ENCODE measurements at places on chromosomes 5 and 9.

- DNase-seq: no peak
Measured at GRCh38 chr5:140336388-140336787, 10.0 kb downstream of the HBEGF start.

- no peak for DNase-seq
Measured at GRCh38 chr5:125424402-125425141, 678.1 kb upstream of the ZNF608 start.

DNA sequence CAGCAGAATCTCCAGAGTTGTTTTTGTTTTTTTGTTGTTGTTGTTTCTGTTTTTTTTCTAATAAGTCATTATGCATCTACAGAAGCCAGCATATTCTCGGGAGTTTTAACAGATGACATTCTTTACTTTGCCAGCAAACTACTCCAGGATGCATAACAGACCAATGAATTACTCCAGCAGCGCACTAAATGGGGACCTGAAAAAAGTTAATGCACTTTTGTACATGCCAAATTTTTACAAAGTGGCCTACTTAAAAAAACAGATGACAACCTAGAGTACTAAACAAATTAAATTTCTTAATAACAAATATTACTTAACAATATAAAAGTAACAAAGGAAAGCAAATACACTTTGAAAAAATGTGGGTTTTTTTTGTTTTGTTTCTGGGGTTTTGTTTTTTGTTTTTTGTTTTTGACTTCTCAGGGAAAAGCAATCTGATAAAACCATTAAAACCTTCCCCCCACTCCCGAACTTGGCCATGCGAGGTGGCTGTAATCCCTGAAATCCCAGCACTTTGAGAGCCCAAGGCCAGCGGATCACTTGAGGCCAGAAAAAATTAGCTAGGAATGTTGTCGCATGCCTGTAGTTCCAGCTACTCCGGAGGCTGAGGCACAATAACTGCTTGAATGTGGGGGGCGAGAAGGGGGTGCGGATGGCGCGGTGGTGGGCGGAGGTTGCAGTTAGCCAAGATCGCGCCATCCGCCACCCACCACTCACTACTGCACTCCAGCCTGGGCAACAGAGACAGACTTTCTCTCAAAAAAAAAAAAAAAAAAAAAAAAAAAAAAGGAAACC lies 352.4 kb downstream of the CETN3 start:
- DNase-seq: no peak

GRCh38 chr5:88979726-88980125 lies 96.7 kb upstream of the MEF2C start:
- no peak for DNase-seq

GRCh38 chr5:67453111-67453905 lies 256.7 kb upstream of the CD180 start:
- no peak for DNase-seq

GRCh38 chr9:71737455-71737854 lies 30.9 kb downstream of the CEMIP2 start:
- no peak for DNase-seq

DNA sequence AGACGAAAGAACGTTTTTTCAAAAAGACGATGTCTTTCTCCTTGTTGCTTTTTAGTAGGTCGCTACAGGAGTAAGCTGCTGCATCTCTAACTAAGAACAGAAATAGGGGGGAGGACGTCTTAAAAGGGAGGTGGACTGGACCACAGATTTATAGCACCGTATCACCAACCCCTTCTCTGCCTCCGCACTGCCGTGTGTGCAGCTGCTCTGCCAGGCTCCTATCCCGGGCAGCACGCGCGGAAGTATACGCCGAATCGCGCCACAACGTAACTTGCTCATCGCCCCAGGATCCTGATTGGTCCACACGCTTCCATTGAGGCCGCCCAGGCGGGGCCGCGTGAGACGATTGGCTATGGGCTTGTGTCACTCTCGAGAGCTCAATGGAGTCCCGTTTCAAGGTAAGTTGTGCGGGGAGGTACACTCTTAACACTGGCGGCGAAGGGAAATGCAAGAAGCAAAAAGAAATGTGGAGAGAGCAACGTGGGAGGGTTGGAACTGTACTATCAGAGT lies at the start of gene ELAVL2:
ELAVL2 (minus strand) TSS at position 121 of the 510 bp plus-strand sequence. CDS start 64,006 bp downstream, outside the sequence.
- DNase-seq: no peak

DNA sequence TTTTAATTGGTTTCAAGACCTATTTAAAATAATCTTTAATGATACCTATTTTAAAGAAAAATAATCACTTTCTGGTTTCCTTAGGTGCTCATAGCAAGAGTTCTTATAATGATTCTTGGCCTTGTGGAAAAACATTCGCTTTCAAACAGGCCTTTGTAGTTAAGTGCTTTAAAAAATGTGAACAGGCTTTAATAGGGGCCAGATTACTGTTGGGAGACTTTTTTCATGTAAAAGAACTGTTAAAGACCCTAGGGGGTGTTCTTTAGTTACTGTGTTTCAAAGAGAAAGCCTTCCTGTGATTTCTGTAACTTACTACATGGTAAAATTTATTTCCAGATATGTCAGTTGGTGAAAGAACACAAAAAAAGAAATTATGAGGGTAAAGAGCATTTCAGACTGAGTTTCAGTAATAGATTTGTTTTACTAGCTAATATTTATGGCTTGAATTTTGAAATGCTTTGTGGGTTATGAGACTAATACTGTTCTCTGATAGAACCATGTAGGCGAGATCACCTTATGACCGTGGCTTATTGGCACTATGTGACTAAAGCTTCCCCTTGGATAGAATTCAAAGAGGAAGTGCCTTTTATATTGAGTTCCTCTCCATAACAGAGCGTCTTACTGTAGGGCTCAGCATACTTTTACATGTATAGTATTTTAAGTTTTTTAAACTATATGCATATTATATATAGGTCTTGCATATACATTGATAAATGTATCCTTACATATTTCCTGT lies 70.7 kb downstream of the CSNK1G3 start:
- DNase-seq: no peak

- DNase-seq: no peak
Measured at GRCh38 chr5:174198541-174198940, 153.0 kb downstream of the NSG2 start.

DNA sequence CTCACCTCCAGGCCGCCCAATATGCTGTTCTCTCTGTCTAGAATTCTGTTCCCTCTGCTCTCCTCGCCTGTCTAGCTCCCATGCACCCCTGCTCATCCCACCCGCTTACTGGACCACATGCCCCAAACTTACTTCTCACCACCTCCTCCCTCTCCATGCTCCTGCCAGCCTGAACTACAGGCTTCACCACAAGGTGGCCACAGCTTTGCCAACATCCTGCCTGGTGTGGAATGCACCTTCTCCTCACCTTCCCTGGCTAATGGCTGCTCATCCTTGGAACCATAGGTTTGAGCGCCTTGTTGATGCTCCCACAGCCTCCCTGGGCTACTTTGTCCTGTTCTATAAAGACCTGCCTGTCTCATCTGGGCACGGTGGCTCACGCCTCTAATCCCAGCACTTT lies 9.6 kb downstream of the LAMC3 start:
- no peak for DNase-seq

GRCh38 chr9:128118472-128118857 lies 9.1 kb downstream of the PTGES2 start:
- no peak for DNase-seq

- no peak for DNase-seq
Measured at GRCh38 chr5:113354055-113354454, 80.7 kb downstream of the TSSK1B start.

GRCh38 chr9:88537761-88538091 lies 2.7 kb downstream of the NXNL2 start:
- DNase-seq: no peak

GRCh38 chr9:83966209-83966582 lies 13.8 kb downstream of the HNRNPK start:
- no peak for DNase-seq

DNA sequence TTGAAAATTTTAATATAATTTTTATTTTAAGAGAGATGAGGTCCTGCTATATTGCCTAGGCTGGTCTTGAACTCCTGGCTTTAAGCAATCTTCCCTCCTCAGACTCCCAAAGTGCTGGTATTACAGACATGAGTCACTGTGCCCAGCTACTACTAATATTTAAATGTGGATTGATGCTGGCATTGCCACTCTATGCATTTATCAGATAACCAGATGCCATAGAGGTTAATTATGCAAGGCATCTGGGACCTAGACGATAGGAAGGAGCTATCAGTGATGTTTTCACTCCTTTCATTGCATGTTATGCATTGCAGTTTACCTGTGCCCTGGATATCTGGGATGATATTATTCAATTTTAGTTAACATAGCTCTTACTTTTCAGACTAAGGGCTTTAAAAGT lies 127.0 kb downstream of the RPS23 start:
- DNase-seq: no peak

- DNase-seq: no peak
Measured at GRCh38 chr5:9265441-9266287, 280.2 kb downstream of the SEMA5A start.

GRCh38 chr5:179120421-179120861 lies 60.3 kb downstream of the ZNF354C start:
- no peak for DNase-seq

- DNase-seq: no peak
Measured at GRCh38 chr5:16679190-16679589, 62.4 kb upstream of the RETREG1 start.

DNA sequence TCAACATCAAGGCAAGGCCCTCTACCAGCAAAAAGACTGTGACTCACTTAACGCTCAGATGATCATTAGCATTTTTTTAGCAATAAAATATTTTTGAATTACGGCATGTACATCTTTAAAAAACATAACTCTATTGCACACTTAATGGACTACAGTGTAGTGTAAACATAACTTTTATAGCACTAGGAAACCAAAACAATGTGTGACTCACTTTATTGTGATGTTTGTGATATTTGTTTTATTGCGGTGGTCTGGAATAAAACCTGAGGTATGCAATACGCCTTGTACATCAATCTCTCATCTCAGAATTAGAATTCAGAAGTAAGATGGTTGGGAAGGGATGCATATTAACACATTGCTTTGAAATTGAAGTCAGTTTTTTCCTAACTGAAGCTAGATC lies 106.9 kb upstream of the PTCH1 start:
- DNase-seq: no peak

DNA sequence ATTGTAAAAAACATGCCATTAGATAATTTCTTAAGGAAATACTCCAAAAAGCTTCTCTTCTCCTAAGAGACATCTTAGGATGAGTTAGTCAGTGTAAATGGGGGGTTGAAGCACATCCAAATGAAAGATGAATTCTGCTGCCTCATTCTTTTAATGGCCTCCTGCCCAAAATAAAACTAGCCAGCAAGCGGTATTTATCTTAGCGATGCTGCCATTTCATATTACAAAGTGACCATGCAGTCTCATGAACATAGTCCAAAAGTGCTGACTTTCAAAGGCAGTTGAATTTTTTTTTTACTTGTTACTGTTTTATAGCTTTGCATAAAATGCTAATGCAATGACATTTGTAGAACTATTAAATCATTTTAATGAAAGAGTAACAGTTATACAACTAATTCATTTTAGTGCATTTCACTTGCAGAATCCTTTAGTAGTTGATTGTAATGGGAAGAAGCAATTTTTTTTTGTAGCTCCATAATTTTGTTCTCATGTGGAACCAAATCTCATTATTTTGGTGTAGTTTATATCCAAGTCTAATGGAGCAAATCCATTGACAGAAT lies 151.5 kb downstream of the CAVIN4 start:
- DNase-seq: no peak

GRCh38 chr9:113398796-113399195 lies 2.3 kb downstream of the ALAD start:
- no peak for DNase-seq

- DNase-seq: no peak
Measured at GRCh38 chr9:114004221-114004716, 73.8 kb downstream of the AMBP start.

DNA sequence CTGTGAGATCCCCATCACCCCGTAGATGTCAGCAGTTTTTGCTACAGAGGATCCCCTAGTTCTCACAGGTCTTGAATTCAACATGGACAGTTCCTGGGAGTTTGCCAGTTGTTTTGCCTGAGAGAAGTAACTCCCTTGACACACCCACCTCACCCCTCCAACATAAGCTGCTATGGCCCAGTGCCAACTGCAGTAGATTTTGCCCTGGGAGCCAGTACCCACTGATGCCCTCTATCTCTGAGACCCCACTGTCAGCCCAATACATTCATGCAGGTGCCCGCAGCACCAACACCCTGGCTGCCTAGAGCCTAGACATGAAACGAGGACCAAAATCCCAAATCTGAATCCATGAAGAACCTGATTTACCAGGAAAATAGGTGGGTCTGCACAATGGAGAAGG lies 583.9 kb upstream of the CTNND2 start:
- DNase-seq: no peak

DNA sequence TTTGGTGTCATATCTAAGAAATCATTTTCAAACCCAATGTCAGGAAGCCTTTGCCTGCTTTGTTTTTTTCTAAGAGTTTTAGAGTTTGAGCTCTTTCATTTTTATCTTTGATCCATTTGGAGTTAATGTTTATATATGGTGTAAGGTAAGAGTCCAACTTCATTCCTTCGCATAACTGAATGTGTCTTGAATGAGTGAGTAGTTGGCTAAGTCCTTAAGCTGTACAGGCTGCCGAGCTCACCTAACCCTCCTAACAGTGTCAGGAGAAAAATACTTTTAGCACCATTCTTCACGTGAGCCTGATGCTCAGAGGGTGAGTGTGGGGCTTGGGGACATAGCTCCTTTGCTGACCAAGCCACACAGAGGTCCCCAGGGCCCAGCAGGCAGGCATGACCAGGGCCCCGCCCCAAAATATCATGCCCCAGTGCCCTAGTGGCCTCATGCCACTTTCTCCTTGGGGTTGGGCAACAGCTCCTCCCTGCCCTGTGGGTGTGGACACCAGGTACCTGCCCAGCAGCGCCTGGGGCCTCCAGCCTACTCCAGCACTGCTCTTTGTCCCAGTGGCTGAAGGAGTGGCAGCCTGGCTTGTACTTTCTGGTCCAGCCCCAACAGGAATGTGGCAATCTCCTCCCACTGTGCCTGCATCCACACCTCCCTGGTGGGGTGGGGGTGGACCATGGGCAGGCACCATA lies 17.2 kb downstream of the PPARGC1B start:
- DNase-seq: no peak

DNA sequence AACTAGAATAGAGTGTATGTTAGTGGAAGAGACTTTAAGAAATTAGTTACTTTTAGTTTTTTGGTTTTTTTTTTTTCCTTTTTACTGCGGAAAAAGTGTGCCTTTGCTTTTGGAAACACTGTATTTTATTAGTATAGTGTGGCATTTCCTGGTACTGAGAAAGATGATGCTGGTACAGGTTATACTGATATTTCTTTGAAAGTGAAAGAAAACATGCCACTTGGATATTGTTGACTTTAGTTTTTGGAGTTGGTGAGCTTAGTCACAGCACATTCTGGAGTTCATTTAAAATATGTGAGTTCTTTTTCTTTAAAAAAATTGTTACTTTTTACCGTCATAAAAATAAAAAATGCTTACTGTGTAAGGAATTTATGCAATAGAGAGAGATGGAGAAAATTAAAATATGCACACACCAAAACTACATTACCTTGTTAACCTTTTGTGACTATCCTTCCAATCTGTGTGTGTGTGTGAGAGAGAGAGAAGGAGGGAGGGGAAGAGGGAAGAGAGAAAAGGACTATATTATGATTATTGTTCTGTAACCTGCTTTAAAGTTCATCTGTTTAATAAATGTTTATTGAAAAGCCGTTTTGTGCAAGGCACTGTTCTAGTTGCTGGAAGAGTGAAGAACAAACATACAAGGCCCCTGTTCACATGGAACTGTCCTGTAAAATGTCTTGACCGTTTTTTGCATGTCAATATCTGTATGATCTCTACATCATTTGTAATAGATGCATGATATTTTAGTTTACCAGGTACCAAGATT lies 1.9 kb downstream of the UGCG start:
- no peak for DNase-seq

All from activated CD8-positive, alpha-beta memory T cell treated with anti-CD3 and anti-CD28 coated beads for 1 hour (primary cell).